Cortex of kidney (tissue), 1 donor: ENCODE measurements at places on chromosomes 13 and 19.

DNA sequence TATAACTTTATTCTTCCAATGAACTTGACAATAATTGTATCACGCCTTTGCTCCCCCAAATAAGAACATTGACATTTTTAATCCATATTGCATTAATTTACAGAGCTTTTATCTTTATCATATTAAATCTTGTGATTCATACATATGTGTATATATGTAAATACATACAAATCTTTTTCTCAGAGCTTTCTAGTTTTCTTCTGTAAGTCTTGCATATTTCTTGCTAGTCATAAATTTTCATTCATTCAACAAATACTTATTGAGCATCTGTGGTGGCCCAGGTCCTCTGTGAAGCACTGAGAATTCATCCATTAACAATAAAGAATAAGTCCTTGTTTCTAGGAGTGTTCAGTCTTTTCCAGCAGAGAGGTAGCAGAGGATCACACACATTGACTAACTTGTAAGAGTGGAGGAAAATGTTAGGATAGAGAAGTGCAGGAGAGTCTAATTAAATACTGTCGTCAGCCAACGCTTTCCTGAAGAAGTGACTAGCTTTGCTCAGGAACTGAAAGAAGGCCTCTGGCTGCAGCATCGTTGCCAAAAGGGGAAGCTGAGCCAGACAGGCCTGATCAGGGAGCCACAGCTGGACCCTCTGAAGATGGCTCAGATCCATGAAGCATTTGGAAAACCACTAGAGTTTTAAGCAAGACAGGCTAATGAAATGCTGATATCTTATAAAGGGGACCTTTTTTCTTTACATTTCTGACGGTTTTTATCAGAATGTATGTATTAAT, 38.6 kb upstream of the LAMP1 start:
- DNase-seq: no peak

- DNase-seq: no peak
These were observed 58.1 kb downstream of the INSR start for GRCh38 chr19:7236153-7236552.

DNA sequence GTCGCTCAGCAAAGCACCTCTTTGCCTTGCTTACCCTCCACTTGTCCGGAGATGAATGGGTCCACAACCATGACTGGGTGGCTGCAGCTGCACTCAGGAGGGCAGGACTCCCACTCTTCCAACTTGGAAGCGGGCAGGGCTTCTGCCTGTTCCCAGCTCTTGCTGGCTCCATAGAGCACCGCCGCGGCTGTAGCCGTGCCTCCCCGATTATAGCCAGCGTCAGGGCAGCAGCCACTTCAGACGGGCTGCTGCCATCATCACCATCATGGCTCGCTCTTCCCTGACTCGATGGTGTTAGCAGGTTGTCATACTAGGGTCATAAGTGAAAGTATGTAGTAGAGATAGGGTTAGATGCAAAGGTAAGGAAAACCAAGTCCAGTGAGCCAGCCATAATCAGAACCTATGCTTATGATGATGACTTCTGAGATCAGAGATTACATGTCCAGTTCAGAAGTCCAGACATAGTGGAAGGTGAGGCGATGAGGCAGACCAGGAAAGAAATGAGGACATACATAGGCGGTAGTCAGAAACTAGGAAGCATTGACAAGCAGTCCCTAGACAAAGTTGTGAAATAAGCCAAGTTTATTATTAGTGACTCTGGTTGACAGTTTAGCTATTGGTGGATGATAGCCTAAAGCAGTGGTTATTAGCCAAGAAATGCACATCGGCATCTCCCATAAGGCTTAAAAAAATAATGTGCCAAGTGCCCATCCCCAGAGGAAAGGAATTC, 4.4 kb upstream of the INTS6 start:
- DNase-seq: no peak

DNA sequence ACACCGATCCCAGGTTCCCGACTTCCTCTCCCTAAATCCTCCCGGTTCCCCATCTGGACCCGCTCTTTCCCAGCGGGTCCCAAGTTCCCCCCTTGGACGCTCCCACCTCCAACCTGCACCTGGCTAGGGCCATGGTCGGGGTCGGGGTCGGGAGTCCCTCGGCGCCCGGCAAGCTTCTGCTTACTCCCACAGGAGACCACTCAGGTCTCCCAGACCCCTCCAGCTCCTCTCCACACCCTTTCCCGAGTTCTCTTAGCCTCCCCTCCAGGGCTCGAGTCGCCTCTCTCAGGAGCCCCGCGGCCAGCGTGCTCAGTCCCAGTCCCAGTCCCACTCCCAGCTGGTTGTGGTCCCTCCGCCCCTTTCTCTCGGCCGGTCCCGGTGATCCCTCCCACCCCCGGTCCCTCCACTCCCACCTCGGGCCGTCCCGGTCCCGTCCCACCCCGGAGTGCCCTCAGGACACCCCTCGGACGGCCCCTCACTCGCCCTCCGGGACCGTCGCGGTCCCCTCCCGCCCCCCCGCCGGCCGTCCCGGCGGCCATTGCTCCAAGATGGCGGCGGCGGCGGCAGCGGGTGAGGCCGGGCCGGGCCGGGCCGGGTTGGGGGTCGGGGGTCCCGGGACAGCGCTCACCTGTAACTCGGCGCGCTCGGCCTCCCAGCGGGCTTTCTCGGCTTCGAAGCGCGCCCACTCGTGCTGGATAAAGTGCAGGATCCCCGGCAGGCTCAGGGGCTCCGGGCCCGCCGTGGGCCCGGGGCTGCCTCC, at the start of gene FKRP:
FKRP (plus strand) TSS at position 537 of the 760 bp plus-strand sequence. CDS start 9,394 bp downstream, outside the sequence.
- no peak for DNase-seq

DNA sequence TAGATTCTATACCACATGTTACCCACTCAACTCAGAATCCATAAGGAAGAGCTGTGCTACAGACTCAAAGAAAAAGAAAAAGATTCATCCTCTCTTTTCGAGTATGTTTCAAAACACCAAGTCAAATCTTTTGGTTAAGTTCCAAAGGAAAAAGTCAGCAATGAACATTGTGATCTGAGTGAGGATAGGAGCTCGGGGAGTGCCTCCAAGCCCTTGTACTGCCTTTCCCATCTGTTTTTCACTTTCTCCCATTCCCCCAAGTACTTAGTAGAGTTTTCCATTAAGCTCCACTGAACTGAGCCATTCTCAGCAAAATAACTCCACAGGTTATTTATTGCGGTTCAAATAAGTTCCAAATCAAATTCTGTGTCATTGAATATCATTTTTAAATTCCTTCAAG, 47.7 kb upstream of the MAB21L1 start:
- DNase-seq: no peak

DNA sequence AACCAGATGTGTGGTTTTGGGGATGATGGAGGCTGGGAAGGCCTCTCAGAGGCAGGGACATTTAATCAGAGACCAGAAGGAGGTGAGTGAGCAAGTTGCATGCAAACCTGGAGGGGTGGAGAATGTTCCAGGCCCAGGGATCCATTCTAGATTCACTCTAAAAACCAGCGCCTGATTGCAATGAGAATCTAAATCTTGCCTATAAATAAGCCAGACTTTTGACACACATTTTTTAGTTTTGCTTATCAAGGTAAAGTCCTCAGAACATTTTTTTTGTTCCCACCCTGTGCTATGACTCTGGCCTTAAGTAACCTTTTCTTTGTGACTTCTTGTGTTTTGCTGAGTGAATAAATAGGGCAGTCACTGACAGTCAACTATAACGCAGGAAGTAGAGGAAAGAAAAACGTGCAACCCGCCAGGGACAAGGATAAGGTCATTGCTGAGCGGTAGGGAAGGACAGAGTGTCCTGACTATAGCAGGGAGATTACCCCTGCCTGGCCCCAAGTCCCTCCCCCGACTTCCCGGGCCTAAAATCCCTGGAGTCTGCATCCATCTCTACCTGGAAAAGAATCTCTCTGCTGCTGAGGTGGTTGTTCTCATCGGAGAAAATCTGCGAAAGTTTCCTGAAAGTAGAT, 14.4 kb downstream of the RGL3 start:
- no peak for DNase-seq

DNA sequence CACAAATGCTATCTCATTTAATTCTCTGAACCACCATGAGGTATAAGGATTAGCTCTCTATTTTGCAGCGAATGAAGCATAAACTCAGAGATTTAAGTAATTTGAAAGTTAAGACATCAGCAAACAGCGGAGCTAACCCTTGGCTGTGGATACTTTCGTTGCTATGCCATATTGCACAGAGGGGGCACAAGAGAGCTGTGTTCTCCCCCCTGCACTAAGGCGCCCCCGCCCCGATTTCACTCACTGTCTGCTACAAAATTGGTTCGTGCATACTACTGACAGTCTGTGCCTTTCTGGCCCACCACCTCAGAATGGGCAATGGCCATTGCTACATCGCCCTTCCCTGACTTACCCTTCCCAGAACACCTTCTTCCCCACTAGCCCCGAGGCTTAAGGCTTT, 105.7 kb upstream of the OBI1 start:
- no peak for DNase-seq

DNA sequence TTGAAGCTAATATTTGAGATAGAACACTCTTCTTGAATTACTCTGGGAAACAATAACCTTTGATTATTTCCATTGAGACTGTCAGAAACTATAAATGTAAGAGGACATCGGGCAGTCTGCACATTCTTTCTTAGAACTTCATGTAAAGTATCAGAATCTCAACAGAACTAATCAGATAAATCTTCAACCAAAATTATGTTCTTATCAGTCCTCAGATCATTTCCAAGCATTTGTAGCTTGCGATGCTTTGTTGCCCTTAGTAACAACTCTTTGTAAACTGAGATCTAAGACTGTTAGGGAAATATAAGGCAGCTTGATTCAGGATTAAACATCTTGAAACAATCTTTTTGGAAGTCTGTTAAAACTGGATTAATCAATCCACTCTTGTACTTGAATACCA, 70.3 kb downstream of the FNDC3A start:
- no peak for DNase-seq

DNA sequence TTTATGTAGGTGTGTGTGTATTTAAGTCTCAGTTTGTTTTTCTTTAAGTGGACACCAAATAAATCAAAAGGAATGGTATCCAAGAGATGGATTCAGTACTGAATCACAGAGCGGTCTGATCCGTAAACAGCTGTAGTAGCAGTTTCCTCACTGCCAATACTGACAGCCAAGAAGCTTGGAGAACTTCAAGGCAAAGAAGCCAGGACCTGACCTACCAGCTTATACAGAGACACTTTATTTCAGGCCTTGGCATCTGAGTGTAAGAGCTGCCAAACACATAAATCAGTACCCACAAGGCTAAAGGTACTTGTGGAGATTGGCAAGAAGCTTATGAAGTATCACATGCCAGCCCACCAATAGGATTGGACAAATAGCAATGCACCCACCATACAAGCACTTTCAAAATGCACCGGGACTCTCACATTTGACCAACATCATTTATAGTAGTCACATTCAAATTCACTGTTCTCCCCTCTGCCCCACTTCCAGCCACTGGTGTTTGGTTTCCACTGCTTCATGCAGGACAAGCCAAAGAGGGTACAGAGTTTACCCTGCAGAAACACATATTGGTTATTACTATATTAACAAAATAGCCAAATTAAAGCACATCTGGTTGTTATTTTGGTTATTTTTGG, 357.9 kb downstream of the KLF12 start:
- no peak for DNase-seq

GRCh38 chr13:102586615-102587014, 10.2 kb upstream of the TPP2 start:
- no peak for DNase-seq

- no peak for DNase-seq
These were observed 309.8 kb downstream of the OXGR1 start for GRCh38 chr13:96684469-96684868.

DNA sequence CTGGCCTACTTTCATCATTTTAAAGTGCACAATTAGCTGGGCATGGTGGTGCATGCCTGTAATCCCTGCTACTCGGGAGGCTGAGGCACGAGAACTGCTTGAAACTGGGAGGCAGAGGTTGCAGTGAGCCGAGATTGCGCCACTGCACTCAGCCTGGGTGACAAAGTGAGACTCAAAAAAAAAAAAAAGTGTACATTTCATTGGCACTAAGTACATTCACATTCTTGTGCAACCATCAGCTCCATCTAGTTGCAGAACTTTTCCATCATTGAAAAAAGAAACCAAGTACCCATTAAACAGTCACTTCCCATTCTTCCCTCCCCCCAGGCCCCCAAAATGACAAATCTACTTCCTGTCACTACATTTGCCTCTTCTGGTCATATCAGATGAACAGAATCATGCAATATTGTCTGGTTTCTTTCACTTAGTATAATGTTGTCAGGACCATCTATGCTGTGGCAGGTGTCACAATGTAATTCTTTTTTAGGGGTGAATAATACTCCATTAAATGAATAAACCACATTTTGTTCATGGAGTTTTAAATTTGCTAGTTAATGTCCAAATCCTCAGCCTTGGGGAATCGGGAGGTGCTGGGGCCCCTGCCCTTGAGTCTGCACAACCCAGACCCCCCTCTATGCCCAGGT, 7.4 kb upstream of the SIGLEC11 start:
- DNase-seq: no peak

GRCh38 chr19:2345794-2346663, 14.0 kb upstream of the TMPRSS9 start:
- DNase-seq: no peak

DNA sequence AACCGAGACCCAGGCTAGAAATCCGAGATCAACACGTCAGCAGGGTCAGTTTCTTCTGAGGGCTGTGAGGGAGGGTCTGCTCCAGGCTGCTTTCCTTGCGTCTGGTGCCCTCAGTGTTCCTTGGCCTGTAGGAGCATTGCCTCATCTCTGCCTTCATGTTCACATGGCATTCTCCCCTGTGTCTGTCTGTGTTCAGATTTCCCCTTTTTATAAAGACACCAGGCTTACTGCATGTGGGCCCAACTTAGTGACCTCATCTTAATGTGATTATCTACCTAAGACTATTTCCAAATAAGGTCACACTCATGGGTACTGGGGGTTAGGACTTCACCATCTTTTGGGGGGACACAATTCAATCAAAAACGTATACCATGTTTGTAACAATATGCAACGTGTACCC, 57.2 kb upstream of the C1QTNF9 start:
- DNase-seq: no peak

- no peak for DNase-seq
These were observed 97.7 kb downstream of the SPACA7 start for GRCh38 chr13:112473818-112474217.

GRCh38 chr13:112648966-112649690, 40.7 kb upstream of the ATP11A start:
- DNase-seq: no peak

GRCh38 chr19:47741544-47742140, 3.7 kb upstream of the NOP53 start:
- no peak for DNase-seq

GRCh38 chr19:2223391-2223790, 12.7 kb downstream of the PLEKHJ1 start:
- DNase-seq: no peak

- no peak for DNase-seq
These were observed 488 bp upstream of the EEF2 start for GRCh38 chr19:3985643-3986259.

DNA sequence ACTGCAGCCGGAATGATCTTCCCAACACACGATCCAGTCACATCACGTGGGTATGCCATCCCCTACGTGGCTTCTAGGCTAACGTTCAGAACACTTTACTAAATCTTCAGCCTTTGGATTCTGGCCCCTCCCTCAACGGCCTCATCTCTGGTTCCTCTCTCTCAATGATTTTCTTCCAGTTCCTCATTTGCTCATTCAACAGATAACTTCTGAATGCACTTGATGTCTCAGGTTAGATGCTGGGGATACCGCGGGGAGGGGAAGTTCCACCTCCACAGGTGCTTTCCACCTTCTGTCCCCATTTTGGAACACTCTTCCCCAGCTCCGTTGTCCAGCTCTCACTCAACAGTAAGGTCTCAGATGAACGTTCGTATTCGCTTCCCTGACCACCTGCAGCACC, 66.1 kb downstream of the ATP7B start:
- no peak for DNase-seq

GRCh38 chr19:19538061-19538784, at the start of gene CILP2:
CILP2 (plus strand) TSS chr19:19538265; CDS start chr19:19538350, 85 bp downstream.
- no peak for DNase-seq

- no peak for DNase-seq
These were observed 1042.9 kb downstream of the UQCRFS1 start for GRCh38 chr19:28170066-28170465.
